ENCODE measurements at places on chromosomes 3 and 15.

DNA sequence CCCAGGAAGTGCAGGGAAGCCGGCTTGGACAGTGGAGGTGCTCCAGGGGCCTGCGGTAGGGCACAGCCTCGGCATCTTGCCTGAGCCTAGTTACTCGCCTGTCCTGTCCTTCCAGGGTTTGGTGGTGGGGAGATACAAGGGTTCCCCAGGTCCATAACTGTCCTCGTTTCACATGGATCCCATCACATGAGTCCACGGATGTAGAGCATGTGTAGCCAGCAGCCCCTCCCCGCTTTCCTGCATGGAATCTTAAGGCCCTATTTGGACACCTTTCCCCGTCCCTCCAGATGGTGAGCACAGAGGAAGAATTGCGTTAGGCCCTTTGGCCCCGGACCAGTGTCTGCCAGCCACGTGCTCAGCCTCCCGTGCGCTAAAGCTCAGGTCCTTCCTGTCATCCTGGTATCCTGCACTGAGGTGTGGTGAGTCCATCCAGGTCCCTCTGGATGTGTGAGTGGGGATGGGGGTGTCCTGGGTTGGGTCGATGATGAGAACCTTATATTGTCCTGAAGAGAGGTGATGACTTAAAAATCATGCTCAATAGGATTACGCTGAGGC is 230.4 kb downstream of the SNRPN start:
- DNase-seq, result no peak

GRCh38 chr3:354432-354831 is 157.9 kb downstream of the CHL1 start:
- no peak for DNase-seq

DNA sequence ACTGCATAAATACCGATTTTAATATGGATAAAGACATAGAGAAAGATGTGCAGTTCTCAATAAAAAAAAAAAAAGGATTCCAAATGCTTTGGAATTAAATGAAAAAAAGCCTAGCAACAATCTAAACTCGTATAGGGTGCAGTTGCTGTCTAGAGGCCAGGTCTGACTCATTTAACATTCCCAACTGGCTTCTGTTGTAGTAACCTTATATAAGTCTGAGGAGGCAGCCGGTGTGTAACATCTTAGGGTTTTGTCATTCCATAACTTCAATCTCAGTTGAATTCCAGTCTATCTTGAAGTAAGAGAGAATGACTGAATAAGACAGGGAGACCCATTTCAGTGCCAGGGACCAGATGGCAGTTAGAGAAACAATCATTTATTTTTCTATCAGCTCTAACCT is 6.5 kb downstream of the PDCD10 start:
- DNase-seq, result no peak

DNA sequence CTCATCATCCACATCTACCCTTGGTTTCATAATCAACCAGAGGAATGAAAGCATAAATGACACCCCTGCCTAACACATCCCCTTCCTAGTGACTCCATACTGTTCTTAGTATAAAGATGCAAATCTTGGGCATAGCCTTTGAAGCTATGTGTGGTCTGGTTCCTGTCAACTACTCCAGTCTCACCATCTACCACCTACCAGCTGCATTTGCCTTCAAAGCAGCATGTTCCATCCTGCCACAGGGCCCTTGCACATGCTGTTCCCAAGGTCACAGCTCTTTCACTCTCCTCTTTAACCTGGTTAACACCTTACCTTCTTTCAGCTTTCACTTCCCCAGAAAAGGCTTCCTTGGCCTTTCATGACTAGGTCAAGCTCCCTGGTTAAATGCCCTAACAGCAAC is 62.3 kb upstream of the ARHGEF3 start:
- no peak for DNase-seq

GRCh38 chr3:19947549-19948225 is 790 bp downstream of the RAB5A start:
- peak; percentile 5 for DNase-seq

GRCh38 chr3:179967622-179968021 is 69.1 kb downstream of the PEX5L start:
- no peak for DNase-seq

- DNase-seq, result no peak
These were observed 1.6 kb downstream of the EIF4A2 start for GRCh38 chr3:186784820-186785494.

GRCh38 chr3:158094235-158095110 is 11.7 kb downstream of the SHOX2 start:
- no peak for DNase-seq

DNA sequence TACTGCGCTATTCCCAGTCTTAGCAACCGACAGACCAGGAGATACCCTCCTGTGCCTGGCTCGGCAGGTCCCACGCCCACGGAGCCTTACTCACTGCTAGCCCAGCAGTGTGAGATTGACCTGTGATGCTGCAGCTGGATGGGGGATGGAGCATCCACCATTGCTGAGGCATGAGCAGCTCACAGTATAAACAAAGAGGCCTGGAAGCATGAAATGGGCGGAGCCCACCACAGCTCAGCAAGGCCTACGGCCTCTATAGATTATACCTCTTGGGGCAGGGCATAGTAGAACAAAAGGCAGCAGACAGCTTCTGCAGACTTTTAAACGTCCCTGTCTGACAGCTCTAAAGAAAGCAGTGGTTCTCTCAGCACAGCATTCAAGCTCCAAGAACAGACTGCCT is 160.3 kb downstream of the ANXA2 start:
- no peak for DNase-seq

- no peak for DNase-seq
These were observed 33.5 kb upstream of the PTPN23 start for GRCh38 chr3:47347217-47347801.

DNA sequence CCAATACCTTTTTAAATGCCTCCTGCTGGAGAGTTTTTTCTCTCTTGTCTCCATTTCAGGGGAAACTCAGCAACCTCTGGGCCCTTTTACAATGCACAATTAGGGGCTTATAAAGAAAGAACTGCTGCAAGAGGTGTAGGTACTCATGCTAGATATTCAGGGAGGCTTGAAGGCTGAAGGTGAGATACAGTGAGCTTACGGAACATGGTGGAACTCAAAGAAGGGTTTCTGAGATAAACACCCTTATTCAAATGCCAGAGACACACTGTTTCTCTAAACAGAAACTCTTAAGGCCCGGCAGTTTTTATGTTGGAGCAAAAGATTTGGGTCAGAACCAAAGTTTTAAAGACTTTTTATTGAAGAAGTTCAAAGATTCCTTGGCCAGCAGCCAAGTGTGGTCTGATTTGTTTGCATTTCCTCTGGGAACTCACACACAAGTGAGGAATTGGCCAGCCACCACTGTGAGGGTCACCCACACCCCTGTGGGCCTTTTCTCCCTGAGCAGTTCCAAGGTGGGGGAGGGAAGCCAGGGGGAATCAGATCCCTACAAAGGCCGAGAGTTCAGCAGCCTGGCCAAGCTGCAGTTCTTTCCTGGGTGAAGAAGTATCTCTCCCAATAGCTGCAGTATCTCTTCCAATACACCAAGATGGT is 47.8 kb downstream of the TNFAIP8L3 start:
- DNase-seq, result no peak

DNA sequence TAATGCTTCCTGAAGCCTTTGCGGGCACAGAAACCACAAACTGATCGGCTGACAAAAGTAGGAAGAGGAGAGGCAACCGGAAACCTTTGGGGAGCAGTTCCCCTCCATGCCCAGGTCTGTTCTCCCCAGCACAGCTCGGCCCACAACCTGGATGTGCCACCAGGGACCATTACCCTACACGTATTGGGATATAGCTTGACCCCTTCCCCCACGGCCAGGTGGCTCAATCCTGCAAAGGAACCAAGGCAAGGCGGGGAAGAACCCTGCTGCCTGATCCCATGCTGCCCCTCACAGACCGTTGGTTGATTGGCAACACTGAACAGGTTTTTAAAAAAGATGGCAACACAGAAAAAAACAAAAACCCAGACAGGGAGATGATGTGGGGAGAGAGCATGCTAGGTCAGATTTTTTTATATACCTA is 19.7 kb upstream of the TCAIM start:
- DNase-seq, result no peak

GRCh38 chr15:68386587-68387288 is 45.2 kb downstream of the ITGA11 start:
- no peak for DNase-seq

DNA sequence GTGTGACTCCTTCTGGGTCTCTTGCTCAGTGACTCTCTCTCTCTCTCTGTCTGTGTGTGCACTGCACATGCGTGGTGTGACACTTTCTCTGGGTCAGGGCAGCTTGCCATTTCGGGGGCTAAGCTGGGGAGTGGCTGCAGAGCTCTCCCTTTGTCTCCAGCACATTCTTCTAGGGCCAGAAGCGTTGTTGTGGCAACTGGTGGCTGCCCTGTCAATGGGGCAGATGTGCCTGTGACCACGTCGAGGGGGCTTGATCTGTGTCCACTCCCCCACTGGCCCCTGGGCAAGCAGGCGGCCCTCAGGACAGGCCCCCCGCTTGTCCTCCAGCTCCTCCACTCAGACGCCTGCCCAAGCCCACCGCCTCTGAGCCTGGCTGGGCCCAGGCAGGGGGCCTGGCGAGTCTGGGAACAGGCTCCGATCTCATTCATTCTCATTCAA is 67.8 kb downstream of the WNT7A start:
- DNase-seq, result no peak

DNA sequence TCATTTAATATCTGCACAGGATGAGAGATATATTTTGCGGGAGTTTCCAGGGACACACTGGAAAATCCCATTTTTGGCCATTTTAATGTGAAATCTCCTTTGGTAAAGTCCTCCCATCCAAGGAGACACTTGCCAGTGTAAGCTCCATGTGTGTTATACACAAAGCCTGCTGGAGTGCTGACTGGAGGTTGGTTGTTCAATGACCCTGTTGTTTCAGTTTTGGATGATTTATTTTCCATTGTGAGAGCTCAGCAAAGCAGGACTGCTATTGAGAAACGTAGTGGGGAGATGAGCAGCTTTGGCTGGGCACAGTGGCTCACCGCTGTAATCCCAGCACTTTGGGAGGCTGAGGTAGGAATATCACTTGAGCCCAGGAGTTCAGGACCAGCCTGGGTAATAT is 127.7 kb downstream of the NUP210 start:
- no peak for DNase-seq

DNA sequence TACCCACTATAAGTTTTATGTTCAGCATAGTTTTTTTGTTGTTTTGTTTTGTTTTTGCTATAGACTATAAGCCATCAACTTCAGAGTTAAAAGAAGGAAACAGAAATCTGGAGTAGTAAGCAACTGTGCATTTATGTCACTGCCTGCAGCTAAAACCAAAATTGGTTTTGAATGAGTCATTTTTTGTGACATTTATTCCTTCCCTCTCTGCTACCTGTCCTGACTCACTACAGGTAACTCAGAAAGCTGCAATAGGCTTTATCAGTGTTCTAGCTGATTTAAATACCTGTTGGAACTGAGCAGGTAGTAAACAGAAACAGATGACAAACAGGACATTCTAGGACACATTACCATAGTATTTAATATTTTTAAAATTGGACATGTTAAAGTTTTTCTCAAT is 393.3 kb upstream of the WNT5A start:
- DNase-seq, result no peak

GRCh38 chr3:24615177-24615576 is 120.5 kb upstream of the THRB start:
- DNase-seq, result no peak

DNA sequence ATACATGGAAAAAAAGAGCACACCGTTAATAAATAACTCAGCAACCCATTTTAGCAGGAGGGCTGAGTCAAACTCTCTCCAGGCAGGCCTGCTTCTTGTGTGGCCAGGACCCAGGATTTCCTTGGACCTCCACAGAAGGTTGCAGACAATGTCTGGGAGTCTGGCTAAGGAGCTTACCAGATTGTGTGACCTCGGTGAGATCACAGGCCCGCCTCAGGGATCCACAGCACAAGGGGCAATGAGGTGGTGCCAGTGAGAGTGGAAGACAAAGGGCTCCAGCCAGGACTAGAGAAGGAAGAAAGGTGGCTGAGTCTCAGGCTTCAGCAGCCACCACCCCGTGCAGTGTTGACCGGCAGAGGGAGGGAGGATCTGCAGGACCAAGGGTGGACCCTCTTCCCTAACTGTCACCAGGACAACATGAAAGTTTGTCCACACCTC is 32.2 kb upstream of the SEC22A start:
- DNase-seq, result no peak

DNA sequence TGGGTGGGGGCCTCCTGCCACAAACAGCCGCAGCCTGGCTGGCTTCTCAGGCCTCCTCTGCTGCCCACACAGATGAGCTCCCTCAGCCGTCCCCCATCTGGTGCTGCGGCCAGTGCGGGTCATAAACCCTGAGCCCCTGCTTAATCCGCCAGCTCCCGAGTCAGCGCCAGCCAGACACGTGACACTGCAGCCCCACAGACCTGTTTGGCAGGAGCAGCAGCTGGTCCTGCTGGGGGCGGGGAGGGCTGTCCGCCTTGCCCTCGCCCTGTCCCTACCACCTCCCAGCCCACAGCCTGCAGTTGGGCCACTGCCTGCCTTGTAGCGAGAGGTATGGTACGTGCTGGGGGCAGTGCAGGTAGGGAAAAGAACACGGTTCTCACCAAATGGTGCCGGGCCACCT is 86.2 kb downstream of the IQSEC1 start:
- DNase-seq, result no peak

DNA sequence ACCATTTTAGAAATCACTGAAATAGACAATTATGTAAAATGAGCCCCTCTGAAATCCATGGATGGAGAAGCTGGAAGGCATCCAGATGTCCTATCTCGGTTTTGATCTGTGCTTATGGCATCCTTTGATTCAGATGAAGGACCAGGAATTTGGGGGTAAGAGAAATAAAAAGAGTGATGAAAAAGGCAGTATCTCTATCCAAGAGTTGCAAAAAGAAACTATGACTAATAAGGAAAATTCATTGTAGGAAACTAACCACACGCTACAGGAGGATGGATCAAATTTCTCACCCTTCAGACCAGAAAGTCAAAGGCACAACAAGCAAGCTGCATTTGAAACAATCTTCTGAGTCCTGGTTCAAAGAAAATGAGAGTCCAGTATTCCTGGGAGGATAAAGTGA is 34.8 kb downstream of the SRGAP3 start:
- no peak for DNase-seq

- DNase-seq, result no peak
These were observed 18.9 kb upstream of the MLF1 start for GRCh38 chr3:158552124-158552523.

DNA sequence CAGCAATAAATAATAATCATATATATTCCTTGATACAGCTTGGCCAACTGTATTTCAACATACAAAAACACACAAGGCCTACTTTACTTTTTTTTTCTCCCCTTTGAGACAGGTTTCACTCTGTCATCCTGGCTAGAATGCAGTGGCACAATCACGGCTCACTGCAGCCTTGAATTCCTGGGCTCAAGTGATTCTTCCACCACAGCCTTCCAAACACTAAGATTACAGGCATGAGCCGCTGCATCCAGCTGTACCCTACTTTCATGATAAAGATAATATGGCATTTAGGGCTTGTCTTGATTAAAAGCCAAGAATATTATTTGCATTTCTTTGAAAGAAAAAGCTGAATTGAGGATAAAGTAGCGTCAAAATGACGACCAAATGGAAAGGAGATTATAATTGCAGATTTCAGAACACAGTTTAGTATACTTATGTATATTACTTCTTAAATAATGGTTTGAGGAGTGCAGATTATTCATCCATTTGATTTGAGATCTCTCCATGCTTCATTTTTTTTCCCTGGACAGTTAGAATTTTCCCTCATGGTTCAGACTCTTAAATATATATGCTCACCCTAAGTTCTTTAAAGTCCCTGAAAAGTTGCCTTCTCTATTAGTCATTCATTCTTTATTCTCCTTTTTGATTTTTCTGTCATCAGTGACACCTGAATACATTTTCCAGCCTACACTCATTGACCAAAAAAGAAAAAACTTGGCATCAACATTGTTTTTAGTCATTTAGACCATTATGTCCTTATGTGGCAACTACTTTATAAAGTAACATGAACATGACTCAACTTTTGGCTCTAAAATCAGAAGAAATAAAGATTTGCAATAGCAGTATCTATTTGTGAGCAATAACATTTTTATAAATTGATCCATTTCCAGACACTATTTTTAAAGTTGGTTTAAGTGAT is 48.5 kb upstream of the MLF1 start:
- no peak for DNase-seq

All from brain pericyte (primary cell).